ENCODE measurements at places on chromosomes 5 and 9.

DNA sequence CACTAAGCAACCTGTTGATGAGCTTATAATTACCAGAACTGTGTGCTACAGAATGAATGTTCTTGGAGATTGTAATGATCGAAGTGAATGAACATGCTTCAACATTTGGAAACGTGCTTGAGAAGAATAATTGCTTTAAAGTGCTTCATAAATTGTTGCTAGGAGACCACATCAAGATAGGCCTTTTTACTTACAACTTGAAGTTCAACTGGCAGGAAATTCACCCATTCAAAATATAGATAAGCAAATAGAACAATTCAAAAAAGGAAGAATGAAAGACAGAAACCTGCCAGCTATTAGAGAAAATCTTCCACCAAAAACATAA is 38.0 kb upstream of the SLC44A1 start:
- DNase-seq: no peak

DNA sequence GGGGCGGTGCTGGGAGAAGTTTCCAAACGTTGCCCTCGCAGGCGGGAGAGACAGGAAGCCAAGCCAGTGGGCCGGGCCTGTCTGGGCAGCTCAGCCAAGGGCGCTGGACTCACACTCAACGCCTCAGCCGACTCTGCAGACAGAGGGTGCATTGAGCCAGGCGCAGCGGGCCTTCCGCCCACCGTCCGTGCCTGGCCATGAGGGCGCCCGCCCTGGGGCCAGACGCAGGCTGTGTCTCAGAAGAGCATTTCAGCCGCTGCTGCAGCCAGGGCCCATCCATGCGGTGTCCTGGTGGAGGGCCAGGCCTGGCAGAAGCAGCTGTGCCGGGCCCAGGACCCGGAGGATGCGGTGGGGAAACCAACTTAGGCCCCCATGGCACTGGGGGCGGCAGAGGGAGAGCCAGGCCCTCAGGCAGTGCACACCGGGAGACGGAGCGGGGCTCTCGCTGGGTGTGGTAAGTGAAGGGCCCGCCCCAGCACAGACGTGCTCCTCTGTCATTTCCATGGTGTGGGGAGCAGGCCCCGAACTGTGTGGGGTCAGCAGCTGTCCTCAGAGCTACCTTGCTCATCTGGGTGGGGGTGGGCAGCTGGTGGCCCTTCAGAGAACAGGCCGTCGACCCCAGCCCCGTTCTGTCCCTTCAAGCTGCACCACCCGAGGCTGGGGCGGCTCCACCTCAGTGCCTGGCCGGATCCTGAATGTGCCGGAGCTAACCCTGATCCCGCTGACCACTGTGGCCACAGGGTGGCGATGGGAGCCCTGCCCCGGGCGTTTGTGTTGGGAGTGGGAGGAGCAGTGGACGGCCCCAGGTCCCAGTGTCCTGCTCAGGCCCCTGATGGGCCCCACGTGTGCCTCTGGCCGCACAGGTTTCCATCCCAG is 18.0 kb downstream of the DNLZ start:
- DNase-seq: no peak

GRCh38 chr9:129422843-129423192 is 198.1 kb downstream of the C9orf50 start:
- DNase-seq: no peak

DNA sequence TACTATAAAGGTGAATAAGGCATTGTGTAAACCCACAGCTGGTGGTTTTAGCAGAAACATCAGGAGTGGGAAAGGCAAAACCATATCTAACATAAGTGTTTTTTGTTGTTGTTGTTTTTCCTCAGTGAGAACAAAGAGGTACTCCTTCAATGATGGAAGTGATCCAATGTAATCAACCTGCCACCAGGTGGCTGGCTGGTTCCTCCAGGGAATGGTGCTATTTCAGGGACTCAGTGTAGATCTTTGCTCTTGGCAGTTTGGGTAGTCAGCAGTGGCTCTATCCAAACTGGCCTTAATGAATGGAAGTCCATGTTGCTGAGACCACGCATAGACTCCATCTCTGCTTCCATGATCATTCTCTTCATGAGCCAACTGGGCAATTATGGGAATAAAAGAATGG is 10.8 kb downstream of the DMRTA1 start:
- no peak for DNase-seq

DNA sequence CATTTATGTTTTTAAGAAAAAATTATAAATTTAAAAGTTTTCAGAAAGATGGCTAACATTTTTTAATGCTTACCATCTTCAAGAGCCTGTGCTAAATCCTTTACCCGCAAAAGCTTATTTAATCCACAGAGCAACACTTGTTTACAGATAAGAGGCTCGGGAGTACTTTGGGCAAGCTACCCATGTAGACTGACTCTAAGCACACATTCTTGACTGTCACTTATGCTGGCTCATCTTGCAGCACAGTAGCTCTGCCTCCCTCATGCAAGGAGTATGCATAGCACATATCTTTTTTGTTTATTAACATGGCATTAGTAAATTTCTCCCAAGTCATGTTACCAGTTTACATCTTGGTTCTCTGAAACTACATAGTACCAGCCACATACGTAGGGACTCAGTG is 14.7 kb downstream of the SH3RF2 start:
- DNase-seq: no peak

DNA sequence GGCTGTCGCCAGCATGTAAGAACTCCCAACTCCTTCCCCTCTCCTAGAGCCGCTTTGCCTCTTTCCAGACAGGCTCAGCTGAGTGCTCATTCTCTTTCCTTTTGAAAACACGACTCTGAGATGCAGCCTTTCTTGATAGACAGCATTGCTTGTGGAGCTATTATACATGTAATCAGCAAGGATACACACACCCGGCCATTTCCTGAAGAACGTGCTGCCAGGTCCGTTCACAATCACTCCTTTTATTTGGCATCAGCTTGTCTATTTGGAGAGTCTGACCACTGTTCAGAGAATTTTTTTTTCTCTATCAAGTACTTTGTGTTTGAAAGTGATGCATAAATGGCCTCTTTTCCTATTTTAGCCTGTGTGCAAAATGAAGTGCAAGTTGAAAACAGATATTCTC is 328.7 kb downstream of the MARCHF11 start:
- DNase-seq: no peak

DNA sequence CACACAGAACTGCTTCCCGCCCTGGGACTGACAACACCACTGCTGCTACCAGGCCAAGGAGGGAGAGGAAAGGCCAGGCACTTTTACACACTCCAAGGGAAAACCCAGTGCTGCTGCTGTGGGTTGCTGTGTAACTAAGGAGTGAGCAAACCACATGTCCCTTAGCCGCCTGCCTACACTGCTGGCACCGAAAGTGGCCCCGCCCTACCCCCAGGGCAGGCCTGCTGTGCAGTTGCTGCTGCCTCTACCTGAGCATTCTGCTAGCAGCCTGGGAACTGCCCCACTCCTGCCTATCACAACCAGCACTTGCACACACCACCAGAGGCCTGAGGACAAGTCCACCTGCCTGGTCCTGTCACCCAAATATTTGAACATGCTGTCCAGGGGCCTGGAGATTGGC is 740.9 kb downstream of the DTWD2 start:
- DNase-seq: no peak

- no peak for DNase-seq
Measured at GRCh38 chr5:56632939-56633338, 182.4 kb upstream of the MAP3K1 start.

- no peak for DNase-seq
Measured at GRCh38 chr5:55626790-55627189, 85.3 kb downstream of the SLC38A9 start.

GRCh38 chr9:128382261-128382660 is 11.1 kb downstream of the URM1 start:
- DNase-seq: no peak

GRCh38 chr9:135198144-135198543 is 110.7 kb downstream of the OLFM1 start:
- no peak for DNase-seq

- no peak for DNase-seq
Measured at GRCh38 chr5:89823046-89823445, 586.5 kb downstream of the CETN3 start.

GRCh38 chr9:38391278-38392118 is 1.0 kb upstream of the ALDH1B1 start:
- no peak for DNase-seq

DNA sequence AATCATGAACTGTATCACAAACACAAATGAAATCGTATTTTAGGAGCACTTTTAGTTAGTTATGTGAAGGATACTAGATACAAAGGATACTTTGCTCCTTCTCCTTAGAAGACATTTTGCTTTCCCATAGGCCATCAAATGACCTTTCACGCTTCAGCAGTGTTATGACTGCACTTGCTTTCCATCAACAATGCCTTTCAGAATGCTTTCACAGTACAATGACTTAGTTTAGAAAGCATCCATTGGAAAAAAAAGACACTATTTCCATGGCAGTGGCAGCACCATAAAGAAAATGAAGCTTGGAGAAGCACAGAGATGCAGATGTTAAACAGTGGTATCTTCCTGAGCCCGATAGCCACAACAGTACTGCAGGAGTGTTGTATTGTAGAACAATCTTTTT is 203.9 kb downstream of the PCSK1 start:
- DNase-seq: no peak

DNA sequence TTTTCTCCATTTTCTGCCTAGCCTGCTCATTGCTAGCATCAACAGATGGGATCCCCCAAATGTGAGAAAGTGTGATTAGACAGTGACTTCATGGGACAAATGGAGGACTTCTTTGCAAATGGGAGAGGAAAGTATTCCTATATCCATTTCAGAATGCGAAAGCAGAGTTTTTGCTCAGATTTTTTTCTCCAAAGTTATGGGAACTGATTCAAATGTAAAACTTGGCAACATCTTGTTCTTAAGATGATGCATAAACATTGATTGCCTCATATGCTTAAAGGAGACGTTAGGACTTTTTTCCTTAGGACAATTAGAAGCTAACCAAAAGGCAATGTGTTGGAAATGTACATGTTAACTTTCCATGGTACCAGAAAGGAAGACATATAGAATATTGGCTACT is 704.3 kb upstream of the ZNF608 start:
- no peak for DNase-seq

DNA sequence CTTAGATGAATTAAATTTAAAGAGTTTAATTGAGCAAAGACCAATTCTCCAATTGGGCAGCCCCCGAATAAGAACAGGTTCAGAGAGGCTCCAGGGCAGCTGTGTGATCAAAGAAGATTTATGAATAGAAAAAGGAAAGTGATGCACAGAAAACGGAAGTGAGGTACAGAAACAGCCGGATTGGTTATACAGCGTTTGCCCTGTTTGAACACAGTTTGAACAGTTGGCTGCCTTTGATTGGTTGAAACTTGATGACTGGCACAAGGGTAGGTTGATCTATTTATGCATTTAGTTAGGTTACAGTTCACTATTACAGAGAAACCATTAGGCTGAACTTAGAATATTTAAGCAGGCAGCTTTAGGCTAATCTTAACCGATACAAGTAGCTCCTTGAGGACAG is 29.5 kb downstream of the NIM1K start:
- no peak for DNase-seq

DNA sequence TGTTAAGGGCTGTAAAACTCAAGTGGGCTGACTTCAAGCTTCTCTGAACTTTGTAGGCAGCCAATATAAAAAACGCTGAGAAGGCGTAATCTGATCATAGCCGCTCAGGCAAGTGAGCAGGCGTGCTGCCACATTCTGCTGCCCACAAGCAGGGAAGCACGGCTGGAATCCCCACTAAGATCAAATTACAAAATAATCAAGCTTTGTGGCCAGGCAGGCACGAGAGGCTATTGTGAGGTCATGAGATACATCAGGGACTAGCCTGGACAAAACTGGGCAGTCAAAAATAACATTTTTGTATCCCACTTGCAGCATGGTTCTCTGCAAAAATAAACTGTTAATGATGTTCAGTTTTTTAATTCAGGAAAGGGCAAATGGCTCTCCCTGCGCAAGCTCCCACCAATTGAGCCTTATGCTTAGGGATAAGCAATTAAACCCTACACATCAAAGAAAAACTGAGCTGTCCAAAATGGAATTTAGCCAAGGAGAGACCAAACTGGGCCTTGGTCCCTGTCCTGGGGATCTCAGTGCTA is 64.0 kb downstream of the POU5F2 start:
- no peak for DNase-seq

DNA sequence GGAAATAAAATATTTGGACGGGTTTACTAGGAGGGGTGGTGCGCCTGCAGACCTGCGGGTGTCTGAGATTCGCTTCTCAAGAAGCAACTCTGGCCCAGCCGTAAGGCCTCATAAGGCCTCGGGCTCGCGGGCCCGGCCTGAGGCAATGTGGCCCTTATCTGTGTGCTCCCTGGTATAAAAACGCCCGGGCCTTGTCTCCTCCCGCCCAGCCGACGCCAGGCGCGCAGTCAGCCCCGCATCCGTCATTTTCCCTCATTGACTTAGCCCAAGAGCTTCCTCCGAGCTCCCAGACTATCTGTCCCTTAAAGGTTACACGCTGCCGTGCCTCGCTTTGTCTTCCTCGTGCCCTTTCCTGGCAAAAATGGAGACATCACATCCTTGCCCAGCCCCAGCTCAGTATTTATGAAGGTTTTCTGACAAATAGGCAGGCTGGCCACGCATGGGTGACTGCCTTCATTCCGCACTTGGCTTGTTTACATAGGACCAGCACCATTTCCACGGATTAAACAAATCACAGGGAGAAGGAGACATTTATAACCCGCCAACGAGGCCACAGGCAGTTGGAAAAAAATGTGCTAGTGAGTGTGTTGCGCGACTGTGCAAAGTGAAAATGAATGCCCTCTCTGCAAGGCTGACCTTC is 74.5 kb upstream of the TBCA start:
- DNase-seq: no peak

DNA sequence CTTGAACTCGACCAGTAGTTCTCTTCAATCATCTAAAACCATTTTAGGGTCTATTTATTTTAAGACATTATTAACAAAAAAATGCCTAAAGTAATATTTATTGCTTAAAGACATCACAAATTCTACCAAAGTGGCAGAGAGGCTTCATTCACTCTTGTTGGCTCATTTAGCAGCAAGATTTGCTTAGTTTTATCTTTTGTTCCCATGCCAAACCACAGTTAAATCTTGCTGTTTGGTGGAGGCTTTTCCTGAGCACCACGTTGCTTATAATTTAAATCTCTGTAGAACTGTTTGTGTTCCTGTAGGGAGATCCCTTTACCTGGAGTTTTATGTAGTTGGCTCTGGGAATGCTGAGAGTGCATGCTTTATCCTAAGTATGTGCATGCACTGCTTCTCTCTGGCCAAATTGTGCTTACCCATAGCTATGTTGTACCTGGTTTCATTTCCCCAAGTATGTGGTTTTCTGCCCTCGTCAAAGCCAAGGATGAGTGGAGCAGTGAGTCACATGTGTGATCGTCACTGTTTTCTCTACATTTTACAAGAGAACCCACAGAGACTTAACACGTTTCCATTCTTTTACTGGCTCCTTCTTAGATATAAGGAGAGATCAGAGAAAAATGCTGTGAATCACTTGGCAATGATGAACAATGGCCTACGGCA is 42.1 kb upstream of the MAST4 start:
- DNase-seq: peak; percentile 55

DNA sequence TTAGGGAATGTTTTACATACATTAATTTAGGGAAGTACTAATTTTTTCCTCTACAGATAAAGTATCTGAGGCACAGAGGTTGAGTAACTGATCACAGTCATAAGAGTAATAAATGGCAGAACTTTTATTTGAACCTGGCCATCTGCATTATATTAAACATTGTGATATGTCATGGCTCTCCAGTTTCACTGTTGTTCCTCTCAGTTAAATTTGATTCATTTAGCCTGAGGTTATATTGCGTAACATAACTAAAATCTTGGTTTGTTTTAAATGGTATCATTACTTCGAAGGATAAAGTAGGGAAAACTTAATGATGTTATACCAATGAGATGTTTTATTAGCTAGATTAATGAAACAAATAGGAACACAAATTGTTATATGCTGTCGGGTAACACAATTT is 284.4 kb downstream of the KDM4C start:
- DNase-seq: no peak

- DNase-seq: no peak
Measured at GRCh38 chr9:89872913-89873707, 268.3 kb downstream of the GADD45G start.

All from CD4-positive, alpha-beta T cell treated with Interferon alpha-2 for 1 hour (primary cell).